Progenitor cell of endocrine pancreas (in vitro differentiated cells): ENCODE measurements at places on chromosomes 1 and 21.

DNA sequence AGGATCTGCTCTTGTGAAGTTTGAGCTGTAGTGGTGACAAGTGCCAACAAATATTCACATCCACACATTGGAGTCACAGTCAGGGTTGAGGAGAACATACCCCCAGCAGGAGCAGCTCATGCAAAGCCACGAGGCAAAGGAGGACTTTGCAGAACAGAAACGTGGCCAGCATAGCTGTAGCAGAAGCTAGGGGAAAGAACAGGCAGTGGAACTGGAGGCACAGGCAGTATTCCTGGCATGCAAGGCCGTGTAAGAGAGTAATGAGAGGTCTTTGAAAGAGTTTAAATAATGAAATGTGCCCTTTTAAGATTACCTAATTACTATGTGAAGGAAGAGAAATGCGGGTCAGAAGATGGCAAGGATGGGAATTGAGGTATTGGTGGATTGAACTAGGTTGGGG, 40.9 kb upstream of the IKBKE start:
- no peak for DNase-seq

GRCh38 chr1:5120559-5120958, 466.1 kb downstream of the AJAP1 start:
- DNase-seq, result no peak

- no peak for DNase-seq
These were observed 14.0 kb upstream of the TIPRL start for GRCh38 chr1:168164771-168165170.

DNA sequence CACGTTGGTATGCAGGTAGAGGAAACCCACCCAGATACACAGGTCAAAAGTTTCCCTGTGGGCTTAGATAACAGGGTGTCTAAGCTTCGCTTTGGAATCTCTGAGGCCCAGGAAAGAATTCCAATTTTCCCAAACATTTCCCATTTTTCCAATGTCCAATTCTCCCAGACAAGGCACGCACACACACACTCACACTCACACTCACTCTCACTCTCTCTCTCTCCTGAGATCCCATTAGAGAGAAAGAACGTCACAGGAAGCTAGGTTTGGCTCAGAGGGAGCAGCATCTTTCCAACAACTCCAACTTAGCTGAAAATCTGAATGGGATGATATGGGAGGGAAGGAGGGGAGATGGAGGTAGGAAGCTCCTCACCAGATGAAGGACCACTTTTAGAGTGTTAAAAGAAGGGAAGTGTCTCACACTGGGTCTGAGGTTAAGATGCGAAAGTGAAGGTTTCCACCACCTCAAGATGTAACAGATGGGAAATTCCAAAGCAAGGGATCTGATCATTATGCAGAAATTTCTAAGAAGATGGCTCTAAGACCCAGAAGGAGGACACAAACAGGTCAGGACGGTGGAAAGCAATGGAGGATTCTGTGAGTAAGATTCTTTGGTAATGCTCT, 63.5 kb downstream of the GNG12 start:
- DNase-seq, result no peak

DNA sequence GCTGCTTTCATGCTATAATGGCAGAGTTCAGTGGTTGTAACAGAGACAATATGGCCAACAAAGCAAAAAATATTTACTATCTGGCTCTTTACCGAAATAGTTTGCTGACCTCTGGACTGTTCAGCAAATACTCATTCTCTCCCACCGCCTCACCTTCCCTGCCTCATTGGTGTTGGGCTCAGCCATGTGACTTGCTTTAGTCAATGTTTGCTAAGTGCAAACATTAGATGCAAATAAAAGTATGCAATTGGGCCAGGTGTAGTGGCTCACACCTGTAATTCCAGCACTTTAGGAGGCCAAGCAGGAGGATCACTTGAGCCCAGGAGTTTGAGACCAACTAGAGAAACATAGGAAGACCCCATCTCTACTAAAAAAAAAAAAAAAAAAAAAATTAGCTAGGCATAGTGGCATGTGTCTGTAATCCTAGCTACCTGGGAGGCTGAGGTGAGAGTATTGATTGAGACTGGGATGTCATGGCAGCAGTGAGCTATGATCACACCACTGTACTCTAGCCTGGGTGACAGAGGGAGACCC, 55.1 kb downstream of the RPL5 start:
- peak; percentile 11 for DNase-seq

DNA sequence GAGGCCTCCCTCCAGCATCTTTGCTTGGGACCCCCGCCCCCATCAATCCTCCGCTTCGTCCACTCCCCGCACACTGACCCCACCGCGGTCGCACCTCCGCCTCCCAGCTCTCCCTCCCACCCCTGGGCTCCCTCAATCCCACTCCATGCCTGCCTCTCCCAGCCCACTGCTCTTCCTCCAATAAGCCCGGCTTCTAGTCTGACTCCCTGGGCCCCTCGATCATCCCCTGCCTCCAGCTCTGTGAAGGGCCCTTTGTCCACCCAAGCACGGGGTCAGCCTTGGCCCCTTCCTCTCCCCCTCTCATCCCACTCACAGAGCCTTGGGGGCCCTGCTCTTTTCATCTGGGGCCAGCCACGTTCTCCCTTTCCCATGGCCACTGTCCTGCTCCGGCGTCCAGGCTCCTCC, 1.5 kb upstream of the TMEM200B start:
- DNase-seq, result no peak
